NCI-H187 treated with DMSO at 0.1 percent for 48 hours (cell line): ENCODE measurements at places on chromosomes 12 and 14.

GRCh38 chr12:102009796-102010195, 52.0 kb downstream of the WASHC3 start:
- DNase-seq: peak; percentile 67

DNA sequence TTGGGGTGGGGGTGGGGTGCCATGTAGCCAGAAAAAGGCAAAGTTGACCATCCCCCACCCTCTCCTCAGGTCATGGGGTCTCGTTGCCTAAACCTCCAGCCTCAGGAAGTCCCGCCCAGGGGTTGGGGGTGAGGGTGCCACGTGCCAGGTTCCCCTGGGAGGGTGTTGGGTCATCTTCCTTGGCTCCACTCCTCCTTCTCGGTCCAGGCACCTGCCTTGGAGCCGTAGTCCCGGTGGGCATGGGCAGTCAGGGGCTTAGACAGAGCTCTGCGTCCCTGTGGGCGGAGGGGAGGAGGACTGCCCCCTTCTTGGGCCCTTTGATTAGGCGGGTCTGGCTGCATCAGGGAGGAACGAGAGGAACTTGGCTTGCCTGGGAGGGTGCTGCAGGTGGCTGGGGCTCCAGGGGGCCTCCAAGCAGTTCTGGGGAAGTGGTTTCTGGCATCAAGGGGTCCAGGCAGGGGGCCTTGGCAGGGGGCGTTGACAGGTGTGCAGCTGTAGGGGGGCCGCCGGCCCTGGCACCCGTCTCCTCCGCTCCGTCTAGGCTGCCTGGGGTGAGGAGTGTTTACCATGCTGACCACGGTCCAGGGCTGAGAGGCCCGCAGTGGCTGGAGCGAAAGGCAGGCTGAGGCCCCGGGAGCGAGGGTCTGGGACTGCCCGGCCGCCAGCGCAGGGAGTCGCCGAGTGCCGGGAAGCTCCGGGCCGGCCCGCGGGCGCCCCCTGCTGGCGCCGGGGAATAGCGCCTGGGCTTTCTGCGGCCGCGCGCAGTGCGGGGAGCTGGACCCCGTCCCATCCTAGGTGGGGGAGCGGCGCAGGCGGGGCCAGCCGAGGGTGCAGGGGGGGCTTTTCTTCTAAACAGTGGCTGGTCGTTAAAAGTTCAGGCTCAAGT, 7.9 kb downstream of the SETD1B start:
- DNase-seq: no peak

GRCh38 chr14:59632381-59632780, 55.8 kb upstream of the CCDC175 start:
- peak; percentile 32 for DNase-seq

GRCh38 chr12:80698847-80699542, 8.4 kb upstream of the MYF6 start:
- no peak for DNase-seq

- DNase-seq: peak; percentile 15
These were observed 27.6 kb upstream of the TRAF3 start for GRCh38 chr14:102749393-102750305.

DNA sequence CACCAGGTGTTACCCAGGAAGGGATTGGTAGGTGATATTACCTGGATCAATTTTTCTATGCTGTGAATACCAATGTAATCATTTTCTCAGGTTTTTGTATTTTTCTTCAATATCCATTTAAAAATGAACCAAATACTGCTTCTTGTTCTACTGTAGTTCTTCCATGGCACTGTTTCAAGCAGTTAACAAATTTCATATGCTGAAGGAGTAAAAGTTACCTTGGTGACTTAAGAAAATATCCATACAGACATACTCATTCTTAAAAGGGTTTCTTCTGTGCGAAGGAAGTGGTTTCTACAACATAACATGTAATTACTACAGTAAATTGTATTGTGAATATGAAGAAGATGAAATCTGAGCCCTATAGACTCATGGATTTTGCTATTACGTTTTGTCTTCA, 222.5 kb downstream of the TMEM117 start:
- DNase-seq: no peak

DNA sequence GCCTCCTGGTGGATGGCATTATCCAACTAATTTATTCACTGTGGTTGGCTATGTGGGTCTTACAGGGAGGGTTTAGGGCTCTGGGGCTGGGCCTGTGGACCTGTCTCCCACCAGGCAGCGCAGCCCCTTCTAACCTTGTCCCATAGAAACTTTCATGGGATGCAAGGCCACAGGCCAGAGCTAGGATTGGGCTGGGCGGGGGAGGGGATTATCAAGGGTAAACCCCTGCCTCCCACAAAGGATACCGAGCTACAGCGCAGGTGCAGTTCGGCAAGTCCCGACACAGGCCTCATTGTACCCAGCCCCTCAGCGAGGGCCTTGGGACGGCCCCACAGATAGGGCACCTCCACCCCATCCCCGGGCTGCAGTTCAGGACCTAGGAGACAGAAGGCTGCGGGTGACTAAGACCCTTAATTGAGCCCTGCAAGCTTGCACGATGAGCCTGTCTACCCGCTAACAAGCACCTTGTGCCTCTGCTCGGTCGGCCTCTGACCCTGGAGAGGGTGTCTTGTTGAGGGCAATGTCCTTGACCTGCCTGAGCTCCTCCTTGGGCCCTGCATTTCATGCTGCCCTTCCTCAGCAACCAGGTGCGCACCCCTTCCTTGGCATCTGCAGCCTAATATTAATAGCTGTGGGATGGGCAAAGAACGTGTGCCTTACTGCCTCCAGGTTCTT, 46.7 kb downstream of the PSMA6 start:
- no peak for DNase-seq

- no peak for DNase-seq
These were observed 828.8 kb downstream of the TMTC2 start for GRCh38 chr12:83515306-83516026.

DNA sequence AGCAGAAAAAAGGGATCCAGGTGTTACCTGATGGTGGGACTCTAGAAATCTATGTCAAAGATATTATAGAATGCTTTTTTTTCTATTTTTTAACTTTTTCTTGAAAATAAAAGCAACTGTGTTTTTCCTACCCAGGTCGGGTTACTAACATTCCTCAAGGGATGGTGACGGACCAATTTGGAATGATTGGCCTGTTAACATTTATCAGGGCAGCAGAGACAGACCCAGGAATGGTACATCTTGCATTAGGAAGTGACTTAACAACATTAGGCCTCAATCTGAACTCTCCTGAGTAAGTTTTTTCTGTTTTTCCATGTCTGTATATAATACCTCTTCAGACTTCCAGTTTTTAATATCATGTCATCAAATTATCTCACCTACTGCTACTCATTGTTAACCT, 27.6 kb upstream of the KCNMB4 start:
- DNase-seq: no peak

- DNase-seq: no peak
These were observed 55.6 kb upstream of the PTHLH start for GRCh38 chr12:28027947-28028724.
